Stimulated activated CD4-positive, alpha-beta T cell treated with anti-CD3 and anti-CD28 coated beads, Interleukin-15, amount 100 ng/mL, for 1 hour (primary cell): ENCODE measurements at places on chromosomes 5 and 9.

- no peak for DNase-seq
Observed at GRCh38 chr5:88128813-88129212, 139.8 kb downstream of the TMEM161B start.

DNA sequence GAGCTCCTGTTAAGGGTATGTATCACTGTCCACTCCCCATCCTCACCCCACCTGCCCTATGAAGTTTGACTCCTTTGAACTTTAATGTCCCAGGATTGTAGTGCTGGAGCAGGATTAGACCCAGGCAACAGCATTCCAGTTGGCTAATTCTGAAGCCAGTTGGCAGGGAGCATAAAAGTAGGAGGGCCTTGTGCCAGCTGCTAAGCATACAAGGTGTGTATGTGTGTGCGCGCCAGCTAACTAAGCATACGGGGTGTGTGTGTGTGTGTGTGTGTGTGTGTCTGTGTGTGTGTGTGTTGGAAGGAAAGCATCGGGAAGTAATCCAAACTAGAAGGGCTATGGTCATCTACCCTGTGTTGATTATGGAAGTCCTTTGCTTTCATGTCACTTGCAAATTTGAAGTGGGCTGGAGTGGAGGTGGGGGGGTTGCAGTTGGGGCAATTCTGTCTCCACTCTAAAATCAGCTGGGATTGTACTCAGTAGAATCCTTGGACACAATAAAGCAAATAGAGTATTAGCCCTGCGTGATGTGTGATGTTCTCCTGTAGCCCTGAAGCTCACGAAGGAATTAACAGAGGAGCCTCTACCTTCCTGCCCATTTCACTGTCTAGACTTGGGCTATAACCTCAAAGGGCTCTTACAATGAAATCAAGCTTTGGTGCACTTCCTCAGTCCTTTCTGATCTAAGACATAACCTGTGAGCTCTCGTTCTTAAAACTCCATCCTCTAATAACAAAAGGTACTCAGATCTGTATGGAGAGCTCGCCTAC is 26.9 kb downstream of the HMGCR start:
- no peak for DNase-seq

GRCh38 chr5:172505845-172506244 is 51.5 kb upstream of the SH3PXD2B start:
- no peak for DNase-seq

DNA sequence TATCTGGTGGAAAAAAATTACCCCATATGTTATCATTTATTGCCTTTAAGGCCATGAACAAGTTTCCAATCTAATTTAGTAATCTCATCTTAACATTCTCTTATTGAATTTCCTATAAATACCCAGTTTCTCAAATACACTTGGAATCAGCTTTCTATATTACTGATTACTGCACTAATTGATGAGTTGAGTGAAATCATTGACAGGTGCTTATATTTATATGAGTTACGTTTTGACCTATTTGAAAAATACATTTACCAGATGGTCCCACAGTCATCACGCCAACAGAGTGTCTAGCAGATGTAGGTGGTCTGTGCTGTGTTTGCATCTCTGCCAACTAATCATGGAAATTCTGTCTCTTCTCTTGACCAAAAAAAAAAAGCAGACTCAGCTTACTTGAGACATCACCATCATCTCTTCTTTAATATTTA is 307.3 kb upstream of the NREP start:
- no peak for DNase-seq
